ENCODE measurements at places on chromosomes 4 and X.

DNA sequence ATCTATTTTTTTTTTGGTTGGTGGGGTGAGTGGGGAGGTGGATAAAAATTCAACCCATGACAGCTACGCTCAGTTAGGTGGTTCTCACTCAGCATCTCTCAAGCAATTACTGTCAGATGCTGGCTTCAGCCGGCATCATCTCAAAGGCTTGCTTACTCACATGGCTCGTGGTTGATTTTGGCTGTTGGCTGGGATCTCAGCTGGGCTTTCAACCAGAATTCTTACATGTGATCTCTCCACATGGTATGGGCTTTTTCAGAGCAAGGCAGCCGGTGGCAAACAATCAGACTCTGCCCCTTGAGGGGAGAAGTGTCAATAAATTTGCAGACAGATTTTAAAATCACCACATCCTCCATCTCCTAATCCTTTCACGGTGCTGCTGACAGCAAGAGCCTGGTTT, 47.2 kb downstream of the SLC34A2 start:
- DNase-seq = no peak

GRCh38 chr4:72900952-72901351, 168.6 kb downstream of the COX18 start:
- DNase-seq = no peak

DNA sequence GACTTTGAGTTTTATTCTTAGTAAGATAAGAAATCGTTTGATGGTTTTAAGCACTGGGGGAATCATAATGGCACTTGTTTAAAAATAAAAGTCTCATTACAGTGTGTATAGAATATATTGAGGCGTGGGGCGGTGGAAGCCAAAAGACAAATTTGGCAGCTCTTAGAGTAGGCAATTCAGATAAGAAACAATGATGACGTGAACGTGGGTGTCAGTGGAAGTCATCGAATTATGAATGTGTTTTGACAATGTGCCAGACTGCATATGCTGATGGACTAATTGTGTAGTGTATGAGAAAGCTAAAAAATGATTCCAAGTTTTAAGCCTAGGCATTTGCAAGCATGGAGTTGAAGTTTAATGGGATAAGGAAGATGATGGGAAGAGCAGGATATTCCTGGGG, 35.8 kb downstream of the SPANXD start:
- DNase-seq = no peak

DNA sequence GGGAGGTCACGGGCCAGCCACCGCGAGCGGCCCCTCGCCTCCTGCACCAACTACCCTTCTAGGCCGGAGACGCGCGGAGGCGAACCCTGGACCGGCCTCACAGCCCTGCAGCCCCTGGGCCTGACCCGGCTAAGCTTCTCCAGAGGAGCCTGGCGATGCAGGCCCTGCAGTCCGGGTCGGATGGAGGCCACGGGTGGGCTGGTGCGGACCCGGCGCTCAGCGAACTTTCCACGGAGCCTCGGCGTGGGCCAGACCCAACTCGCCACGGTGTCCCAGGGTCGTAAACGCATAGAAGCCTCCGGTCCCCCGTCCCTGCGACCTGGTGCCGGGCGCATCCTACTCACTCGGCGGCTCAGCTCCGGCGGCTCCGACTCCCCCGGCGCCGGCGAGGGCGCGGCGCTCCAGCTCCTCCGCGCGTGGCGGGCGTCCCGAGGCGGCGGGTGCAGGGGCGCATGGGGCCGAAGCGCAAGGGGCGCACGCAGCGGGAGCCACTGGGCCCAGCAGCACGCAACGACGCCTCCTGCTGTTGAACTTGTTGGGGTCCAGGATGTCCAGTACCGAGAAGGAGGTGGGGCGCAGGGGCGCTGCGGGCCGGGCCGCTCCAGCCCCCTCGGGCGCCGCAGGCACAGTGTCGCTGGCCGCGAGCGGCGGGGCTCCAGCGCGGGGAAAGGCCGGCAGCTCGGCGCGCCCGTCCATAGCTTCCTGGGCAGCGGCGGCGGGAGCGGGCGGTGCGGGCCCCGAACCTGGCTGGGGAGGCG, 427 bp downstream of the NKX1-1 start:
- no peak for DNase-seq

- no peak for DNase-seq
These were observed 33.5 kb downstream of the SNX25 start for GRCh38 chr4:185242749-185243533.

- DNase-seq = no peak
These were observed 64.6 kb downstream of the KDM6A start for GRCh38 chrX:44937606-44938005.

GRCh38 chr4:152165846-152166245, 370.0 kb downstream of the FBXW7 start:
- DNase-seq = no peak

- DNase-seq = no peak
These were observed 245.8 kb upstream of the GK2 start for GRCh38 chr4:79653871-79654270.

- no peak for DNase-seq
These were observed 27.2 kb upstream of the SLC25A4 start for GRCh38 chr4:185115827-185116232.

DNA sequence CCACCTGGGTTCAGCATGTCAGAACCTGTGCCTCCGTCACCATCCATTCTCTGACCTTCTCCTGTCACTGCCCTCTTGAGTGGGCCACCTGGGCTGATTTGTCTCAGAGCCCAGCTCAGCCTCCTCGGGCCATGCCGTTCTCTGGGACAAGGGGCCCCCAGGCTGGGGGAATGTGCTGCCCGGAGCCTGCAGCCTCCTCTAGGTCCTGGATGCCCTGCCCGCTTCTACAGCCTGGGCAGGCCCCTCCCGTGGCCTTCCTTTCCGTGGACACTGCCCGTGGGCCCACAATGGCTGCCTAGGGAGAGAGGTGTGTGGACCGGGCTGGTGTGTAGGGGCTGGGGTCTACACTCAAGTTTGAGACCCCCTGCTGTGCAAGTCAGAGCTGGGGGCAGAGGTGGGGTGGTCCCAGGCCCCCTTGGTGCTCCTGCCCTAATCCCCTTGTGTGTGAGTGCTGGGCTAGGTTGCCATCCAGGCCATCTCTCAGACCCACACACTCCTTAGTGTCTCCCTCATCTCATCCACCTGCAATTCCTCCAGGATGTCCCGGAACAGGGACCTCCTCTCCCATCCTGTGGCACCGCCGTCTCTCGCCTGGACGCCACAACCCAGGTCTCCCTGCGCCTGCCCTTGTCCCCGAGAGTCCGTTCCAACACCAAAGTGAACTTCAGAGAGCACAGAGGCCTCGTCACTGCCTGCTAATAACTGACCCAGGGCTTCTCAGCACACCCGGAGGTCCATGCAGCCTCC, 12.4 kb downstream of the PSAPL1 start:
- no peak for DNase-seq

DNA sequence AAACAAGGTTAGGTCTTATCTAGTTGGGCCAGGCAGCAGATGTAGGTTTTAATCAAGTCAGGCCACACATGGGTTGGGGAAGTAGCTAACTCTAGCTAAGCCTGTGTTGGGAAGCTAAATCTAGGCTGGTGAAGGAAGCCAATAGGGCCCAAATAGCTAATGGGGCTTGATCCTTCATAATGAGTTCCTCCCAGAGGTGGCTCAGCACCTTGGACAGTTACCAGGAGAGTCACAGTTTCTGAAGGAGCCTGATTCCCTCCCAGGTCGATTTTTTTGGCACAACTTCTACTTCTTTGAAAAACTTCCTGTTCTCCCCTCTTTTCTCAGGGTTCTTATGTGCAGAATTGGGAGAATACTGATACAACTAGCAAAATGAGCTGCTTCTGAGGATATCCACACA, 242.5 kb upstream of the PRPS2 start:
- DNase-seq = no peak

DNA sequence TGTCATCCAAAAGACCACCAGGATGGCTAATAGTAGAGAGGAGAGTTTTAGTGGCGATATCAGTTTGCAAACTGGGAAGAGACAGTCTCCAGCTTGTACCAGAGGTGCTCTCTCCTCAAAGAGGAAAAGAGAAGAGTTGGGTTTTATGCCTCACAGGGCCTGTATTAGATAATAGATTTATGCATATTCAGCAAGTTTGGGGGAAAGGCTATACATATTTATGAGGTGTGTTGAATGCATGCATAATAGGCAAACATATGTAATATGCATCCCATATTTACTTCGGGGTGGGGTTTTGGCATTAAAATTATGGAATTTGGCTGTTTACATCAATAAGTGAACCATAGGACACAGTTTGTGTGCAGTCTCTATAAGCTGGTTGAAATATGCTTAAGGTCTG, 22.8 kb upstream of the ADGRL3 start:
- no peak for DNase-seq

GRCh38 chrX:121245763-121246162, 198.4 kb downstream of the GLUD2 start:
- no peak for DNase-seq

All from central memory CD8-positive, alpha-beta T cell (primary cell).